GDM1 (cell line): ENCODE measurements at places on chromosomes 1 and 21.

GRCh38 chr1:182603646-182604174, 479 bp downstream of the RGS16 start:
- DNase-seq: no peak

DNA sequence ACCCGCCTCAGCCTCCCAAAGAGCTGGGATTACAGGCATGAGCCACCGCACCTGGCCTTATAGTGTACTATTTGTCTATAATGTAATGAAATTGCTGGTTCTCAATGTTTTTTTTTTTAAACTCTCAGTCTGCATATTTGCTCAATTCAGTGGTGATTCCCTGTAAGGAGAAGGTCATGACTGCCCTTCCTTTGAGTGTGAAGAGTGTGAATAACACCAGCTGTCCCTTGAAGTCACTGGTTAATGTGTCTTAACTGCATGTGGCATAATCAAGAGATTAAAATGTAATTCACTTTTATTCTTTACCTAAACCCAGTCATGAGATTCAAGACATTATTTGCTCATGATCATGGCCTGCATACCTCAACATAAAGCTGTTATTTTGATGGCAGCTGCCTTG, 30.5 kb downstream of the MTF2 start:
- DNase-seq: no peak

GRCh38 chr1:102435483-102435882, 438.8 kb upstream of the OLFM3 start:
- no peak for DNase-seq

- no peak for DNase-seq
Observed at GRCh38 chr21:17727361-17727760, 91.8 kb downstream of the C21orf91 start.

GRCh38 chr21:38773099-38774061, 32.3 kb upstream of the ETS2 start:
- DNase-seq: no peak

- no peak for DNase-seq
Observed at GRCh38 chr1:36178471-36179219, 22.7 kb downstream of the MAP7D1 start.

DNA sequence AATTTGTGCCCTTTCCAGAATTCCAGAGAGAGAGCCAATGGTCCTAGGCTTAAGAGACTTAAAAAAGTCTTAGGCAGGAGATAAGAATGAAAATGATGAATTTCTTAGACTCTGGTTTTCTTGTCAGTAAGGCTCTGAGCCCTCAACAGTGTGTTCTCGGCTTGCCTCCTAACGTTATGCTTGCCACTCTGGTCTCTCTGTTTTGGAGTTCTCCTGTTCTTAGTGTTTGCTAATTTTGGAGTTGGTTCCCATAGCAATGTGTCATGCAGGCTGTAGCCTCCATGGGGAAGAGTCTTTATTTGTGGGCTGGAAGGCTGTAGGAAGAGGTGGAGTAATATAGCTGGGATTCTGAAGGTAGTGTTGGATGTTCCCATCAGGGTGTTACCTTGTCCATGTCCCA, 19.9 kb downstream of the TBX19 start:
- no peak for DNase-seq

GRCh38 chr1:227917081-227917950, 30.4 kb downstream of the WNT9A start:
- no peak for DNase-seq
